T-helper 17 cell (primary cell): ENCODE measurements at places on chromosomes 5 and 9. TPM values are rescaled to one million over a fixed set of nuclear protein-coding genes. Genes with fewer than 3 reads are reported as not detected.

The EQTN gene
- not detected for total RNA-seq

The GRXCR2 gene
- not detected for total RNA-seq

The WHRN gene
- 18.2 TPM for total RNA-seq

The FBP2 gene
- total RNA-seq: not detected

The DND1 gene
- 1.9 TPM for total RNA-seq

DNA sequence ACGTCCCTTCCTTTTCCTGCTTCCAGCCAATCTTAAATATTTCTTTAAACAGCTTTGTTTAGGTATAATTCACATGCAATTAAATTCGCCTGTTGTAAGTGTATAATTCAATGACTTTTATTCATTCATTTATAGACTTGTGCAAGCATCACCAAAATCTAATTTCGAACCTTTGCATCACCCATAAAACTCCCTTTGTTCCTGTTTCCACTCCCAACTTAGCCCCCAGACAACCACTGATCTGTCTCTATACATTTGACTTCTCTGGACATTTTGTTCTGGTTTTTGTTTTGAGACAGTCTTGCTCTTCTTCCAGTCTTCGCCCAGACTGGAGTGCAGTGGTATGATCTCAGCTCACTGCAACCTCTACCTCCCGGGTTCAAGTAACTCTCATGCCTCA lies 71.5 kb downstream of the NR6A1 start:
- H3K36me3 ChIP-seq: no peaks in the 10 kb centered on the region
- H3K27ac ChIP-seq: no peak overlapping the region
- no peak for DNase-seq
- no peak overlapping the region for H3K4me3 ChIP-seq
- peaks cover 4% of the 10 kb centered on the region for H3K4me1 ChIP-seq
- H3K27me3 ChIP-seq: no peaks in the 10 kb centered on the region

DNA sequence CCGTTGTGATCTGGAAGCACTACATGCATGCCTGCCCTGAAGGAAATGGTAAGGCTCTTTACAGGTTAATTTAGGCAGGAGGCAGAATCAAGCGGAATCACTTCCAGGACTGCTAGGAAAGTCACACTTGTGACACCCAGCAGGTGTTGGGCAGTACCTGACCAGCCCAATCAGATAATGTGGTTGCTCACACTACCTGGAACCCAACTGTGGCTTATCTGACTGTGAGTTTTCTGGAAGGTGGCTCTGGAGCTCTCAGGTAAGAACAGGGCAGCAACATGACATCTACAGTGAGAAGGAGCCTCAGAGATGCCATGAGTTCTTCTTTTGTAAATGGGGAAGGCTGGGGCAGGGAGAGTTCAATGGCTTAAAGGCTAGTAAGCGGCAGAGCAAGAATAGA lies 146.4 kb downstream of the ARSB start:
- no peak for DNase-seq
- H3K27ac ChIP-seq: no peak overlapping the region
- H3K27me3 ChIP-seq: no peaks in the 10 kb centered on the region
- H3K4me3 ChIP-seq: no peak overlapping the region

GRCh38 chr5:80409367-80409966 lies 1.6 kb downstream of the ZFYVE16 start:
- peaks cover 18% of the 10 kb centered on the region for H3K4me1 ChIP-seq
- H3K36me3 ChIP-seq: no peaks in the 10 kb centered on the region
- H3K27me3 ChIP-seq: no peaks in the 10 kb centered on the region
- DNase-seq: no peak
- H3K27ac ChIP-seq: peak overlapping the region; percentile 98
- no peak overlapping the region for H3K4me3 ChIP-seq

- peaks cover 12% of the 10 kb centered on the region for H3K36me3 ChIP-seq
- H3K27ac ChIP-seq: no peak within 1 kb of the TSS
- H3K4me3 ChIP-seq: peak within 1 kb of the TSS; percentile 73
- DNase-seq: no peak
- peaks cover 21% of the 10 kb centered on the region for H3K4me1 ChIP-seq
These were observed at the start of gene C1QTNF2 for GRCh38 chr5:160369990-160370712. Gene C1QTNF2, minus strand, starts transcription at chr5:160370626. Its CDS starts 15,615 bp downstream, at chr5:160355011.

- H3K27ac ChIP-seq: no peak overlapping the region
- H3K4me3 ChIP-seq: no peak overlapping the region
- H3K4me1 ChIP-seq: peaks cover 13% of the 10 kb centered on the region
- H3K27me3 ChIP-seq: peaks cover 16% of the 10 kb centered on the region
- no peaks in the 10 kb centered on the region for H3K36me3 ChIP-seq
These were observed 45.0 kb downstream of the ROPN1L start for GRCh38 chr5:10486511-10487344.

- H3K36me3 ChIP-seq: peaks cover 3% of the 10 kb centered on the region
- peak overlapping the region; percentile 99 for H3K4me3 ChIP-seq
- H3K27ac ChIP-seq: peak overlapping the region; percentile 97
- DNase-seq: no peak
- H3K4me1 ChIP-seq: peaks cover 16% of the 10 kb centered on the region
- H3K27me3 ChIP-seq: peaks cover 10% of the 10 kb centered on the region
These were observed 233.8 kb upstream of the TMEM161B start for GRCh38 chr5:88502179-88503040.

- no peak overlapping the region for H3K4me3 ChIP-seq
- peaks cover 4% of the 10 kb centered on the region for H3K4me1 ChIP-seq
- no peaks in the 10 kb centered on the region for H3K27me3 ChIP-seq
These were observed 69.1 kb downstream of the XRCC4 start for GRCh38 chr5:83146441-83146840.

DNA sequence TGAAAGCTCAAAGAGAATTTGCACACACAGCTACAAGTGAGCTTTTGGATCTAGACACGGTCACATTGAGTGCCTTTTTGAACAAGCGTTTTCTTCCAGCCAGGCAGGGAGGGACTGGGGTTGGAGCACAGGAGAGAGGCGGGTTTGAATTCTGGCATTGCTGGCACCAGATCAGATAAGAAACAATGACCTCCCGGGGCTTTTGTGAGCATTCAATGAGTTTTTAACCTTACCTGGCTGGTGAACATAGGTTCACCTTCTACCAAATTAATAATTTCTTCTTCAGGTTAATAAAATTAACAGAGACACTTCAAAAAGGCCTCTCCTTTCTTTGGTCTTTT lies 312.9 kb upstream of the MSX2 start:
- no peak for DNase-seq
- H3K4me3 ChIP-seq: no peak overlapping the region
- H3K36me3 ChIP-seq: no peaks in the 10 kb centered on the region
- peaks cover 45% of the 10 kb centered on the region for H3K27me3 ChIP-seq
- no peaks in the 10 kb centered on the region for H3K4me1 ChIP-seq
- no peak overlapping the region for H3K27ac ChIP-seq

- H3K27me3 ChIP-seq: peaks cover 16% of the 10 kb centered on the region
- DNase-seq: no peak
- peaks cover 3% of the 10 kb centered on the region for H3K4me1 ChIP-seq
- no peak overlapping the region for H3K4me3 ChIP-seq
These were observed 66.2 kb upstream of the GAS1 start for GRCh38 chr9:87013490-87013889.

DNA sequence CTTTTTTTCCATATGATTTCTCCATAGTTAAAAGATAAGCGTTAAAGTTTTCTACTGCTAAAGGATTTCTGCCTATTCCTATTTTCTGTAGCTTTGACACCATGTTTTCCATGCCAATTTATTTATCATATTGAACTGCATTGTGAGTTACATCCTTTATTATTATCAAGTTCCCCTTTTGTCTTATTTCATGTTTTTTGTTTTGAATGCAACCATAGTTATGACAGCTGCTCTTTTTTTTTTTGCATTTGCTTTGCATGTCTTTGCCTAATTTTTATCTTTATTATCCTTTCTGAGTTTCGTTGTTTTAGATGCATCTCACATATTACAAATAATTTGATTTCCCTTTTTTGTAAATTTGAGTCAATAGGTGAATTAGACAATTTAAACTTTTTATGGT lies 161.5 kb downstream of the DEPDC1B start:
- peaks cover 18% of the 10 kb centered on the region for H3K27me3 ChIP-seq
- no peaks in the 10 kb centered on the region for H3K4me1 ChIP-seq
- no peak overlapping the region for H3K4me3 ChIP-seq
- no peak overlapping the region for H3K27ac ChIP-seq
- DNase-seq: no peak

DNA sequence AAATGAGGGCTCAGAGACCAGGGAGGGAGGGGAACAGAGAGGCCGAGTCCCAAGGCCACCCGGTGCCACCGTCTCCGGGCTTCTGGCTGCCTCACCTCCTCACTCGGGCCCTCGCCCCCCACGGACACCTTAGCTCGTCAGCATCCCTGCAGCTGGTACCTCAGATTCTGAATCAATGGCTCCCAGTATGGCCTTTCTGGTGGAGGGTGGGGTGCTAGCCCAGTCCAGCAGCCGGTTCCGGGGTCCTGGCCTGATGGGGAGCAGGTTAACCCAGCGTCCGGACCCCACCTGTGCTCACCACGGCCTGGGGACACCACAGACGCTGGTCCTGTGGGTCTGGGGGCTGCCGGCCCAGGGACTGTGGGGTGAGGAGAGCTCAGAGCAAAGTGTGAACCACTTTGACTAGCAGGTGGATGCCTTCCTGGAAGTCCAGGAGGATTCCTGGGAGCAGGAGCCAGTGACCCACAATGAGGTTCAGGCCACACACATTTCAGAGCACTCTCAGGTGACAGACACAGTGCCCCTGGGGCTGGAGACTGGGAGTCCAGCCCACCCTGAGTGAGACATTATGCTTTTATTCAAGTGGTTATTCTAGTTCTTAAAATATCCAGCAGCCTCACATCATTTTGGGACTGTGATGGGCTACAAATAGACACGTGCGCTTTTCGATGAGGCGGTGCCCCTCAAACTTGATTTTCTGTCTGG lies 53.3 kb downstream of the AHRR start:
- no peak for DNase-seq
- peak overlapping the region; percentile 31 for H3K4me3 ChIP-seq
- peaks cover 8% of the 10 kb centered on the region for H3K4me1 ChIP-seq
- H3K36me3 ChIP-seq: no peaks in the 10 kb centered on the region
- no peak overlapping the region for H3K27ac ChIP-seq

- peaks cover 18% of the 10 kb centered on the region for H3K27me3 ChIP-seq
- H3K4me3 ChIP-seq: no peak overlapping the region
- H3K27ac ChIP-seq: no peak overlapping the region
- peaks cover 2% of the 10 kb centered on the region for H3K36me3 ChIP-seq
- DNase-seq: no peak
These were observed 297.0 kb downstream of the MAN2A1 start for GRCh38 chr5:109986726-109987125.

GRCh38 chr5:37662789-37663485 lies 176.9 kb downstream of the GDNF start:
- no peaks in the 10 kb centered on the region for H3K36me3 ChIP-seq
- no peak overlapping the region for H3K4me3 ChIP-seq
- peaks cover 5% of the 10 kb centered on the region for H3K4me1 ChIP-seq
- no peak for DNase-seq
- peak overlapping the region; percentile 34 for H3K27ac ChIP-seq
- no peaks in the 10 kb centered on the region for H3K27me3 ChIP-seq

DNA sequence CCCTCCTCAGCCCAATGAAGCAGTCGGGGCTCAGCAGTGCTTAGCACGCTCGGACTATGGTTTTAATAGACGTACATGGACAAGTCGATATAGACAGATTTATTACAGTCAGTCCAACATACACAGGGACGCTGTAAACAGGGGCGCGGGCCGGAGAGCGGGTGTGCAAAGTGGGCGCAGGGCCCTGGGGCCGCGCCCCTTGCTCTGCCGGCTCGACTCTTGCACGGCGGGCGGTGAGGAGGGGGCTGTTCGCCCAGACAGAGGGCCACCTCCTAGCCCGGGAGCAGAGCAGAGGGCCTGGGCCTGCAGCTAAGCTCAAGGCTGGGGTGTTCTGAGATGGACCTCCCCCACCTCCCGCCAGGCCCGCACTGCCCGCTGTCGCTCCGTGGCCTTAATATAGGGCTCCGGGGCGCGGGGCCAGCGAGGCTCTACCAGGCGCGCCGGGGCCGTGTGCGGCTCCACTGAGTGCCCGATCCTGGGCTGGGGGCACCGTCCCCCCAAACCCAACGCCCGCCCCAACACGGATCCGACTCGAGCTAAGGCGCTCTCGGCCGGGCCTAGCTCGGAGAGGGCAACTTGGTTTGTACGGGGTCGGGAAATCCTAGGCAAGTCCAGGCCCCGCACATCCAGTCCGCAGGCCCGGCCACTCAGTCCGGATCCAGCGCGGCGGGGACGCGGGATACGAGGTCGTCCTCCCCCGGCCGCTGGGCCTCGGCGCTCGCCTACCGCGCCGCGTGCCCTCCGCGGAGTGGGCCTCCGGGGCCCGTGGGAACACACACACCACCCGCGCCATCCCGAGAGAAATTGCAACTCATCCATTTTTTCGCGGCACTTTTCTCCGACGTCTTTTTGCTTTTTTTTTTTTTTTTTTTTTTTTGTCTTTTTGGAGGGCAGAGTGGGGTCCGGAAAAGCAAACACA lies 6.1 kb downstream of the PITX1 start:
- H3K4me1 ChIP-seq: peaks cover 22% of the 10 kb centered on the region
- DNase-seq: no peak
- H3K27ac ChIP-seq: no peak overlapping the region
- H3K27me3 ChIP-seq: peaks cover 64% of the 10 kb centered on the region

DNA sequence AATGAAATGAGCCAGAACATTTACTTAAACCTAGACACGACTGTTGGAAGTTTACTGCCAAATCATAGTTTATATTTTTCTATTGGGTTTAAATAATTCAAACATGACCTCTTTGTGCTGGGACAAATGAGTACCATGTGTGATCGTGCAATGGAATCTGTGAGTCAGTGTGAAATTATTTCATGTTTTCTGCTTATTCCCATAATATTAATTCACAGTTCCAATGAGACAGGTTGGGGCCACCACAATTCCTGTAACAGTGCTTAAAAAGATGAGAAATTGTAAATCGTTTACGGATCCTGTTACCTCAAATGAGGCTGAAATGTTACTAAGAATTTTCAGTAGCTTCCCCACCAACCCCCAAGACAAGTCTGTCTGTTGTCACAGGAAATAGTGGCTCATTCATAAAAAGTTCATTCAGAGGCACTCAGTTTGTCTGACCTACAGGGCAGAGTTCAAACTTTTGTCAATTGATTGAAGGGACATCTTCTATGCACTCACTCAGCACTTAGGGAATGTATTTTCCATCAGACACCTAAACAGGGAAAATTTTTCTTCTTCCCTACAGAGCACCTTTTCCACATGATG lies 563.9 kb upstream of the ADAMTS16 start:
- H3K4me3 ChIP-seq: no peak overlapping the region
- no peaks in the 10 kb centered on the region for H3K36me3 ChIP-seq
- no peak overlapping the region for H3K27ac ChIP-seq

DNA sequence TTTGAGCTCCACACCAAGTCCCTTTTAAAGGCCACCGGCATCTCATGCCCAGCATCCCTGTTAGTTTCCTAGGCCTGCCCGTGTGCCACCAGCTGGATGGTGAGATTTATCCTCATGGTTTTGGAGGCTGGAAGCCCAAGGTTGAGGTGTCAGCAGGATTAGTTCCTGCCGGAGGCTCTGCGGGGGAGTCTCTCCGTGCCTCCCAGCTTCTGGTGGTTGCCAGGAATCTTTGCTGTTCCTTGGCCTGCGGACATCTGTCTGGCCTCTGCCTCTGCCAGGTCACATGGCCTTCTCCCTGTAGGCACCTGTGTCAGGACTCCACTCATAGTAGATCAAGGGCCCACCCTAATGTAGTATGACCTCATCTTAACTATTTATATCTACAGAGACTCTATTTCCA lies 45.4 kb downstream of the JADE2 start:
- no peaks in the 10 kb centered on the region for H3K27me3 ChIP-seq
- peaks cover 31% of the 10 kb centered on the region for H3K4me1 ChIP-seq
- DNase-seq: no peak
- no peak overlapping the region for H3K4me3 ChIP-seq
- H3K27ac ChIP-seq: peak overlapping the region; percentile 53
